Activated CD4-positive, CD25-positive, alpha-beta regulatory T cell treated with anti-CD3 and anti-CD28 coated beads, Interleukin-2, amount 50 U/mL, for 72 hours (primary cell): ENCODE measurements at places on chromosomes 5 and 9.

GRCh38 chr5:108523360-108523759 is 141.5 kb upstream of the FBXL17 start:
- no peak for DNase-seq

- no peak for DNase-seq
Measured at GRCh38 chr9:124102363-124102762, 90.8 kb downstream of the LHX2 start.

- no peak for DNase-seq
Measured at GRCh38 chr5:178522361-178522760, 67.8 kb downstream of the COL23A1 start.

DNA sequence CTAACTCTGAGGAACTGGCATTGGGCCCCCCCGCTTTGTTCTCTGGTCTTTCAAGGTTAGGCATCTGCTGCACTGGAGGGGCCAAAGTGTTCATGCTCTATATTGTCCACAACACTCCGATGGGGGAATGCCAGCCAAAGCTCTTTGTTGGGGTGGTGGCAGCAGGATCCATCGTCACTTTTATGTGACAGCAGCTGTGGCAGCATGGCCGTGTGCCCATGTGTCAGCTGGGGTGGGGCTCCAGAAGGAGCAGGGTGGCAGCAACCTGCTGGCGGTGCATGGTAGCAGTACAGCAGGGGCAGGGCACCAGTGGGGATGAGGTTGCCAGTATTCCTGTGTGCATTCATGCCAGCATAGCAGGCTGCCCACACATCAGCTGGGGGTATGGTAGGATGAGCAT is 28.2 kb downstream of the ITGA2 start:
- DNase-seq, result no peak

- DNase-seq, result no peak
Measured at GRCh38 chr9:7147121-7148090, 389.6 kb downstream of the KDM4C start.

GRCh38 chr5:66180282-66181155 is 36.4 kb downstream of the SREK1 start:
- DNase-seq, result no peak

DNA sequence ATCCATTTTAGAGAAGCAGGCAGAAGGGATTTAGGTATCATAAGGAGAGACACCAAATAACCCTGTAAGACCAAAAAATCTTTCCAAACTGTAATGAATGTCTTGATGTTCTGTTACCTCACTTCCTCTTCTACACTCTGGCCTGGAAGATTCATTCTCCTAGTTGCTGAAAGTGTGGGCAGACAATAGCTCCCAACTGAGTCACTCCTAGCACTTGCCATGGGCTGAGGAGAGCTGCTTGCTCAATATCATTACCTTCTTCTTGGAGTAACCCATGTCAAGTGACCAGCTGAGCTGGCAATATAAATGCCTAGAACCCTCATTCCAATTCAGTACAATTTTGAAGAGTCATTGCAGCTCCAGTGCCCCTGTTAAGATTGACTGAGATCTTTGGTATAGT is 1985.5 kb upstream of the CDH6 start:
- DNase-seq, result no peak

GRCh38 chr5:125411744-125412560 is 665.5 kb upstream of the ZNF608 start:
- DNase-seq, result no peak

GRCh38 chr5:66239034-66239433 is 94.9 kb downstream of the SREK1 start:
- no peak for DNase-seq

DNA sequence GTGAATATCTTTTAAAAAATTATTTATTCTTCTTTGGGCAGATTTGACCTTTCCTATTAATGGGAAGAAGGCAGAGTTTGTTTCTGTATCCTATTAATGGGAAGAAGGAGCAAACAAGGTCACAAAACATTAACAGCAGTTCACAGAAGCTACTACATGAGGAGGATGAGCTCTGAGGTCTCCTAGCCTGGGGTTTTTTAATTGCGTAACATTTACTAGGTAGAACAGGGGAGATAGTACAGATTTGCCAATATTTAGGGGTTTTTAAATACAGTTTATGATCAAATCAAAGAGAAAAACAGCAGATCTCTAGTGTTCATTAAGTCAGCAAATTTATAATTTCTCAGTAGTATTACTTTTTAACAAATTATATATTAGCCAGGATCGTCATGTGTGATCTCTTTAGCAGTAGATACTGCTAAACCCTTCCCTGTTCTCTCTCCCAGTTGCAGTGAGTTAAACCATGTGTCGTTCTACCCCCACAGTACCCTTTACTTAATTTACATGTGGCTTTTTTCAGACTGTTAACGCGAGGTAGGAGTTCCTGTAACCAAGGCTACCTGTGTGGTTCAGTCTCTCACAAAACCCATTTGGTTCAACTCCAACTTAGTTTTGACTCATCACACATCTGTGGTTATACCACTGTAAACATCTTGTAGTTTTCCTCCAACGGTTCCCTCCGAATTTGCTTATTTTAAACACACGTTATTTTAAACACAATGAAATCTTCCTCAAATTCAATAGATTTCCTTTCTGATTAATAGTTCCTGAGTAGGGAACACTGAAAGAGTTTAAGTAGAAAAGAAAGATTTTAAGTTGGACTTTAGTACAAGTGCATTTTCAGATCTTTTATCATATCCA is 13.3 kb downstream of the SLC25A46 start:
- DNase-seq, result no peak

DNA sequence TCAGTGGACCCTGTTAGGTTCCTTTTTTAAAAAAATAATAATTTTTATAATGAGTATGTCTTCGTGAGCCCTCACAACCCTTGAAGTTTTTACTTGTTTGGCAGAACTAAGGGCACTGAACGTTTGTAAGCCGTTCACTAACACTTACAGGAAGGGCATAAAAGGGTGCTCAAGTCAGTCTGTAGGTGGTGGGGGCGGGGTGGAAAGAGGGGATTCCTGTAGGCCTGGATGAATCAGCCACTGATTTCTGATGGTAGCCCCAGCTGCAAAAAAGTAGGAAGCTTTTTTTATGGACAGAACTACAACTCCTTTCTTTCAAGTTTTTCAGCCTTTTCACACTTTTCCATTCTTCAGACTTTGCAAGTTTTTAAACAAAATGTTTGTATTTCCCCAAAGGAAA is 35.8 kb downstream of the PIK3R1 start:
- DNase-seq, result no peak

DNA sequence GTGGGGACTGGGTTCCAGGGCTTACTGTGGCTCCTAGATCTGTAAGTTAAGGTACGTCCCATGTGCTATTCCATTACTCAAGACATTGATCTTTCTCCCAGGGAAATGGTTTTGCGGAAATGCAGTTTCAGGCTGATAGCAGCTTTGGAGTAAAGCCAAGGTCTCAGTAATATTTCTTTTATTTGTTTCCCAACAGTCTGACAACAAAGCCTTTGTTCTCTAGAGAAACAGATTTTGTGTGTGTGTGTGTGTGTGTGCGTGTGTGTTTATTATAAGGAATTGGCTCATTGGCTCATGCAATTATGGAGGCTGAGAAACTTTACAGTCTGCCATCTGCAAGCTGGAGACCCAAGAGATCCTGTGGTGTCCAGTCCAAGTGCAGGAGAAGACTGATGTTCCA is 12.1 kb upstream of the POC5 start:
- DNase-seq, result no peak

GRCh38 chr5:5050801-5051200 is 89.3 kb upstream of the ADAMTS16 start:
- DNase-seq, result no peak

DNA sequence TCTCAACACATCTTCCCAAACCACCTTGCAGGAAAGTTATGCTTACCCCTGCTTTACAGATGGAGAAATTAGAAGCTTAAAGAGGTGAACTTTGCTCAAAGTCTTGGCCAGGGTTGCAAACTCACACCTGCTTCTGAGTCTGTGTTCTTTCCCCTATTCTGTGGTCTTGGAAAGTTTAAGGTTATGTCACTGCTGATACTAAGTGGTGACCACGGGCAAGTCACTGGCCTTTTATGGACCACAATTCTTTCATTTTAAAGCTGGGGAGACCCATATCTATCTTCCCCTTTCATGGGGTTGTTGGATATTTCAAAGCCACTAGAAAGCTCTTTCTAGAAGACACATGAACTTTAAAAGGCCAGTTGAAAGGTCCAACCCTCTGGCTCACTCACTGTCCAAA is 95.4 kb upstream of the KLF4 start:
- no peak for DNase-seq

- peak; percentile 19 for DNase-seq
Measured at GRCh38 chr5:135135530-135136226, 101.7 kb upstream of the PITX1 start.

- DNase-seq, result no peak
Measured at GRCh38 chr5:19270153-19270552, 717.8 kb downstream of the CDH18 start.

DNA sequence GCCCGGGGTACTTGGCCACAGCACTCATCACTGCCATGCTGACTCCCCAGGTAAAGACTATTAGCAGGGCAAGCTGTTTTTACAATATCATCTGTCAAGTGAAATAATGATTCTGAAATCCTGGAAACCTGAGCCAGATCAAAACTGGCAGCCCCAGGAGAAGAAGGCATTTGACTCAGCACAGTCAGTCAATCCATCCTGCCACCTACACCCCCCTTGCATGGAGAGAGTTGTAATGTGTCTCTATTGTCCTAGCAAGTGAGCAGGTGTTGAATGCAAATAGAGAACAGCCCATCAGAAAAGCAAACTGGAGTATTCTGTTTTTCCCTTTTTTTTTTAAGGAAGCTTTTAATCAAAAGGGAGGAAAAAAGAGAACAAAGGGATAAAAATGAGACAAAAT is 291.2 kb downstream of the BRINP1 start:
- no peak for DNase-seq

- DNase-seq, result no peak
Measured at GRCh38 chr9:93091056-93091452, 5.0 kb upstream of the CARD19 start.

DNA sequence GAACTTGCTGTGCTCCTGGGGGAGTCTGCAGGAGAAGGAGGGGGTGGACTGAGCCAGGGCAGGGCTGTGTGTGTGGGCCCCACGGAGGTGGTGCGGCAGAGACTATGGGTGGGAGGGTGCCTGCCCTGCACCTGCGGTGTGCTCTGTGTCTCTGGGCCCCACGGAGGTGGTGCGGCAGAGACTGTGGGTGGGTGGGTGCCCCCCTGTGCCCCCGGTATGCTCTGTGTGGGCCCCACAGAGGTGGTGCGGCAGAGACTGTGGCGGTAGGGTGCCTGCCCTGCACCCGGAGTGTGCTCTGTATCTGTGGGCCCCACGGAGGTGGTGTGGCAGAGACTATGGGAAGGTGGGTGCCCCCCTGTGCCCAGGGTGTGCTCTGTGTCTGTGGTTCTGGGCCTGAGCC is 103.7 kb downstream of the EHMT1 start:
- no peak for DNase-seq

DNA sequence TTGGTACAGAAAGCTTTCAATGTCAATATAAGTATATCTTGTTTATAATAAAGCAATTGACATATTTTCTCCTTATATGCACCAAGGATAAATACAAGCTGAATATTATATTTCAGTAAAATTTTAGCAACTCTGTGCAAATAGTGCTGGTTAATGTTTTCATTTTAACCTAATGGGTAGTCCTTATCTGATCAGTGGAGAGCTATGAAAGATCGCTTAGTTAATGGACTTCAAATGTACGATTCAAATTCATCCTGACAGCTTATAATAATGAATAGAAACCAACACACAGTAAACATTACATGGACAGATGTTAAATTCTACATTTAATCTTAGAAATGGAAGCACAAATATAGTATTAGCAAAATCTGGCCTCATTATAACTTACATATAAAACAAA is 1495.2 kb upstream of the C9orf72 start:
- no peak for DNase-seq

- no peak for DNase-seq
Measured at GRCh38 chr9:110543631-110544051, 35.9 kb downstream of the SVEP1 start.
